ENCODE measurements at places on chromosomes 1 and 21.

- no peak for DNase-seq
These were observed 54.1 kb downstream of the PALMD start for GRCh38 chr1:99700020-99700419.

GRCh38 chr21:41365377-41366107, 3.7 kb downstream of the MX2 start:
- no peak for DNase-seq

DNA sequence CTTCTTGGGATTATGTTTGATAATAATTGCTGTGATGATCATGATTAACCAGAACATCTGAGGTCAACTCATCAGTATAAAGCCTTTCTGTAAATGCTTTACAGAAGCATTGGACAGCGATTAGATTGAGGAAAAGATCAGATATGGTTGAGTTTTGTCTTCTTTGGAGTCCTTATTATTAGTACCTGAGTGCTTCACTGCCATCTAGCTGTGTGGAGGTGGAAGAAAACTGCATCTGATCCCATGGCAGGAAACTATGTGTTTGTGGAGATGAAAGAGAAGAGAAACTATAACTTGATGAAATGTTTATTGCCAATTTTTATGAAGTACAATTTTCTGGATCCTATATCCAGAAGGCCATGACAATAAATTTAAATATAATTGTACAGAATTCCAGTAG, 11.4 kb downstream of the FLG2 start:
- DNase-seq, result no peak

GRCh38 chr1:35406103-35406502, 137.6 kb downstream of the ZMYM4 start:
- no peak for DNase-seq

GRCh38 chr1:225888898-225889601, at the start of gene LEFTY1:
TSS of gene LEFTY1 (minus strand) at chr1:225889146. CDS start at chr1:225889066, 80 bp downstream.
- DNase-seq, result no peak

- DNase-seq, result no peak
These were observed 207.0 kb downstream of the TNR start for GRCh38 chr1:175536369-175536768.

DNA sequence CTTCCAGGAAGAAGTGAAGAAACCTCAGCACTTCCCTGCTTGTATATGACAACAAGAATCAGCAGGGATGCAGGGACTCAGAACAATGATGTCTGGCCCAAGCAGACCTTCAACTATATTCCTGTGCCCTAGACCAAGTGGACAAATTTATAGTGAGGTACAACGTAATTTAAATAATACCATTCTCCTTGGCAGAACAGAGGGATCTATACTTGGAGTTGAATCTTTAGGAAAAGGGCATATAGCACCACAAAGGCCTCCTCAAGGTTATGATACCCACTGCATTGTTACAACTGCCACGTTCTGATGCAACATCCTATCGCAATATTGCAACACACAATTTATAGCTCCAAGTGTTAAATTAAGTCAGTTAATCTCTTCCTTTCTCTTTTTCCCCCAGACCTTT, 29.1 kb upstream of the GFI1 start:
- DNase-seq, result no peak

DNA sequence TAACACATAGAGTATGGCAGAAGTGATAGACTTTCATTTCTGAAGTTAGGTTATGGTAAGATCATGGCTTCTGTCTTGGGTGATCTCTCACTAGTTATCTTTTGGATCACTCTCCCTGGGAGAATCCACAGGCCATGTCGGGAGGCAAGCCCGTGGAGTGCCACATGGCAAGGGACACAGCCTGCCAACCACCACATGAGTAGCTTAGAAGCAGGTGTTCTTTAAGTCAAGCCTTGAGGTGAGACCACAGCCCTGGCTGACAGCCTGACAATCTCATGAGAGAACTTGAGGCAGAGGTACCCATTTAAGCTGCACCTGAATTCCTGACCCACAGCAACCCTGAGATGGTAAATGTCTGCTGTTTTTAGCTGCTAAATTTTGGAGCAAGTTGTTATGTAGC, 130.4 kb downstream of the KCNN3 start:
- DNase-seq, result no peak

GRCh38 chr1:243268751-243269460, 13.1 kb downstream of the SDCCAG8 start:
- DNase-seq, result no peak

Data from left ventricle myocardium inferior (tissue), 1 donor.